ENCODE measurements at places on chromosomes 2 and 18.

GRCh38 chr2:43238176-43238575, 11.8 kb upstream of the ZFP36L2 start:
- no peak for DNase-seq

DNA sequence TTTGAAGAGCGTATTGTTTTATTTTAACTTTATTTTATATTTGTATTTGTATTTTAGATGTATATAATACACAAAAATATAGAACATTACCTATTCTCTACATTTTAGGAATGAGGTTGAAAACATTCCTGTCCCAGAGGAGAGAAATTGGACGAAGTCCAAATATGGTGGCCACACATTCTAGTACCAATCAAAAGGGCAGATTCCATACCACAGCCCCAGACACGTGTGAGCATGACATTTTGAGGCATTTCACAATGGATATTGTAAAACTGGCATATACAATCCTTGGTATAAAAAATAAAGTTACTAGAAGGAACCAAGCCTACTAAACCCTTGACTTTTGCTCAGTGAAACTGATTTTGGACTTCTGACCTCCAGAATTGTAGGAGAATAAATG, 50.6 kb downstream of the C2orf76 start:
- no peak for DNase-seq

GRCh38 chr2:148817210-148817708, 57.8 kb upstream of the KIF5C start:
- DNase-seq: no peak

GRCh38 chr2:19643117-19643518, 258.7 kb downstream of the TTC32 start:
- DNase-seq: no peak

GRCh38 chr2:170925923-170926322, 3.1 kb upstream of the GORASP2 start:
- DNase-seq: no peak

GRCh38 chr2:215836881-215837280, 176.5 kb downstream of the MREG start:
- no peak for DNase-seq

DNA sequence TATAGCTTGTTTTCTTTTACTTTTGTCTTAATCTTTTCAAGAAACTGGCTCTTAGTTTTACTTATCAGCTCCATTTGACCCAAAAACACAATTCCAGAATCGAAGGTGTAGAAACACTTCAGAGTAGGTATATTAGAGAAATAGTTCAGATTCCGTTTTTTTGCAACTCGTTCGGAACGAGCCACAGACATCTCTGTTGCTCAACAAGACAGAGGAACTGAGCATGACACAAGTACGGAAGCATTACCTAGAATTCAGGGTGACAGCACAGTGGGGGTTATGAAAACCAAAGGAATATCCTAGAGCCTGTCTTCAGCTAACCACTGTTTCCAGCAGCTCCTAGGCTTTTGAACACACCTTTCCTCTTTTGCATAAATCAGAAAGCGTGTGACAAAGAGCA, 5.0 kb downstream of the HRH4 start:
- no peak for DNase-seq

DNA sequence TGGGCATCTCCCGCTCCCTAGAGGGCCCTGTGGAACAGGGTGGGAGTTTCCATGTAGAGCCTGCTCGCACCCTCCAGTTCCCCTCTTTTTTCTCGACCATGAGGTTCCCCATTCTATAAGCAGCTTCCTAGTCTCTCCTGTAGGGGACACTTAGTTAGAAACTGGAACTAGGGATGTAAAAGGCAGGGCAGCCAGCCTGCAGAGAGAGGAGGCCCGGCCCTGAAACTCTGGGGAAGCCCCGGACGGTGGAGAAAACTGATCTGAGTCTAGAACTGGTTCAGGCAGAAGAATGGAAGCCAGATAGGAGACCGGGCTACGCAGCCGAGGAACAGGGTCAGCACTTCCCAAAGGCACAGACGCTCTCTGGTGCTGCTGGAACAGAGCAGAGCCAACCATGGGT, 51.6 kb upstream of the ATG16L1 start:
- DNase-seq: no peak

GRCh38 chr2:176851889-176852483, 360.6 kb upstream of the HNRNPA3 start:
- no peak for DNase-seq

GRCh38 chr2:160826496-160826895, 332.9 kb upstream of the RBMS1 start:
- DNase-seq: no peak

DNA sequence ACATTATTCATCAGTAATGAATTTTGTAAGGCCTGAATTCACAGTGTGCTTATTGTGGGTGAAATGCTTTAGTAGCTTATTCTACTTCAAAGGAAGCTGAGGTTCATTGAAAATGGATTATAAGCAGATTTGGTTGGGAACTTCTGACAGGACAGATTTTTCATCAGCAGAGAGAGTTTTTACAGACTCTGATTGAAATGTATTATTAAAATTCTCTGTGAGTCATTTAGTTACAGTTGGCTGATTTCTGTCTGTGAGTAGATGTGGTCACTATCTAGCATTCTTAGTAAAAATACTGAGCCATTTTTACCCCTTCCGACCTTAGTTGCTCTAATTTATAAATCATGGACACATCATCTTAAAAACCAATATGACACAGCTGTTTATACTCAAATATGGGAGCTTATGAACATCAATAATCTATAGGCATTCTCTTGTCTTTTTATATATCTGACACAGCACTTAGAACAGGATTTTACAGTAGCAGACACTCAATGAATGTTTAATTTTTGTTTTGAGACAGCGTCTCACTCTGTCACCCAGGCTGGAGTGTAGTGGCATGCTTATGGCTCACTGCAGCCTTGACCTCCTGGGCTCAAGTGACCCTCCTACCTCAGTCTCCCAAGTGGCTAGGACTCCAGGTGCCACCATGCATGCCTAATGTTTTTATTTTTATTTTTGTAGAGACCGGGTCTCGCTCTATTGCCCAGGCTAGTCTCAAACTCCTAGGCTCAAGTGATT, 239.6 kb downstream of the BABAM2 start:
- no peak for DNase-seq

DNA sequence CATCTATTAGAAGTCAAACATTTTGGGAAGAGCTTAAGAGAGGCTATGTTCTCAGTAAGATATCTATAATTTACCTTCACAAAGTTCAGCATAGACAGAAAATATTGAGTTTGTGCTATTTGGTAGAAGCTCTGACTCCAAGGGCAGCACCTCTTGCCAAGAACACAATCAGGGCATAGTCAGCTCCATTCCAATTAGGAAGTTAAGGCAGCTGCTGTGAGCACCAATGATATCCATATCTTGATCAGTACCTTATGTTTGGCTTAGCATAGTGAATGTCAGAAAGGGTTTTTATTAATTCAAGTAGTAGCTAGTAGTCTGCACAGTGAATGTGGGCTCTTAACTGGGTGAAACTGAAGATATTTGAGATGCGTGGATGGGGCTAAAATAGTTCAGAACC, 86.4 kb upstream of the SPRED2 start:
- DNase-seq: no peak

DNA sequence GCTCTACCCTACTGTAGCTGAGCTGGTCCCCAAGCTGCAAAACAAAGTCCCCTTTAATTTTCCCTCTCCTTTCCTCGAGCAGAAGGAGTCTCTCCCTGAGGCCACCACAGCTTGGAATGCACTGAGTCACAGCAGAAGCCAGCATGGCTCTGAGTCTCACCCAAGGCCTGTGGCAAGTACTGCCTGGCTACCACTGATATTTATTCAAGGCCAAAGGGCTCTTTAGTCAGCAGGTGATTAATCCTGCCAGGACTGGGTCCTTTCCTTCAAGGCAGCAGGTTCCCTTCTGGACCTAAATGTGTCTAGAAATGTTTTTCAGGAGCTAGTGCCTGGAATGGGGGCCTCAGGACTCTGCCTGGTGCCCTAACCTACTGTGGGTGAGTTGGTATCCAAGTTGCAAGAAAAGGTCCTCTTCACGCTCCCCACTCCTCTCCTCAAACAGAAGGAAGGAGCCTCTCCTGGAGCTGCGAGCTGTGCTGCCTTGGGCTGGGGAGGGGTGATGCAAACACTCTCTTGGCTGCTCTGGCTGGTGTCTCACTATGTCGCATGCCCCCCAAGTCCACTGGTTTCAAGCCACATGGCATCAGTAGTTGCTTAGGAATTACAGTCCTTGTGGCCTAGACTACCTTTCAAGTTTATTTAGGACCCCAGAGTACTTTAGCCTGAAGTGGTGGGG, 53.4 kb downstream of the CD28 start:
- no peak for DNase-seq

DNA sequence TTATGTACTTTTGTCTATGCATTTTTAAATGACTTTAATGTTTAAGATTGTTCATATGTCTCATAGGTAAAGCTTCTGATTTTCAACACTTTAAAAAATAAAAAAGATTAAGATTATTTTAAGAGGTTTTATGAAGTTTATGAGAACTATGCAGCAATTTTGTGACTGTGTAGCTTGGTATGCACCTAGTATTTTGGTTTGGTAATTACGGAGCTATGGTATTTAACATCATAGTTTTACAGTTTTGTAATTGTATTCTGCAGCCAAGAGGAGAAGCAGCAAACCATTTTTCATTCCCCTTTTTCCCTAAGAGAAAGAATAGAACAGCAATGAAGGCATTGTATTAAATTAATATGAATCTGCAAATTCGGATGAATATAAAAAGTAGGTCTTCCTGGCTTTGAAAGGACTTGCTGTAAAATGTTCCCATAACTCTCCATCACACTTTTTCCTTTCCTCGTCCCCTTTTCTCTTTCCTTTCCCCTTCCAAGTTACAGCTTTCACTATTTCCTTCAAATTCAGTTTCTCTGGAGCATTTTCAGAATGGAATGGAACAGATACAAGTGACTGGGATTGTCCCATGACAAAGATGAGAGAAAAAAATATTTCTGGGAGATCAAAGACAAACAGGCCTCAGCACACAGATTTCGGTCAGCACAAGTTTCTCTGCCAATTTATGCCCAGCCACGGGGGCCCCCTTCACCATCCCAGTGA, 26.1 kb upstream of the PIEZO2 start:
- no peak for DNase-seq

DNA sequence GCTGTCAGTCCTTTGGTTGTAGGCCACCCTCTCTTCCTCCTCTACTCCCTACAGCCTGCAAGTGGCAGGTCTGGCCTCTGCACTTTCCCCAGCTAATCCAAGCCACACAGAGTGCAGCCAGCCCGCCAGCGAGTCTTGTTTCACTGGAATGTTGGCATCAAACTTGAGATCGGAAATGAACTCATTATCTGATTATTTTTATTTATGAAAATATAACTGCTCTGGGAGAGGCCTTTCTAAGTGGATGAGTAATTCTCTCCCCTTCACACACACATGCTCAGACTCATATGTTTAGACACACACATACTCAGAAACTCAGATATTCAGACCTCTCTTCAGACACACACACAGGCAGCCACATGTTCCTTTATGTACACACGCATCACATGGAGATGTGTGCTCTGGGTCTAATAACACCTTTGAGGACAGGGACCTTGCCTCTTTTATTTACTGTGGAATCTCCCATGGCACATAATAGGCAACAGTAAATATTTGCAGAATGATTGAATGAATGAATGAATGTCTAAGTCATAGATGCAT, 151.3 kb downstream of the ZFP36L2 start:
- DNase-seq: no peak

DNA sequence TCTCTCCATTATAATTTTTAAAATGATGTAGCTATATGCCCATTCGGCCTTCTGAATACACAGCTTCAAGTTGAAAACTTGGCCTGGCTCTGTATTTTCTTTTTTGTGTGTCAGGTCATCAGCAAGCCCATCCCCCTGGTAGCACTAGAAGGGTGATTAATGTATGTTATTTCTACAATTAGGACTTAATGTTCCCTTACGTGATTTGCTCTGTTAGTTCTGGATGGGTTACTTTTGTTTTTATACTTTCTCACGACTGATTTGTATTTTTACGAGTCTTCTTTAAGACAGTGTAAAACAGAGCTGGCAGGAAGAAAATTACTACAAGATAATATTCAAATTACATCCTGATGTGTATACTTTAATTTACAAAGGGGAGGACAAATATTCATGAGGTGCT, 88.4 kb upstream of the RGPD4 start:
- no peak for DNase-seq

DNA sequence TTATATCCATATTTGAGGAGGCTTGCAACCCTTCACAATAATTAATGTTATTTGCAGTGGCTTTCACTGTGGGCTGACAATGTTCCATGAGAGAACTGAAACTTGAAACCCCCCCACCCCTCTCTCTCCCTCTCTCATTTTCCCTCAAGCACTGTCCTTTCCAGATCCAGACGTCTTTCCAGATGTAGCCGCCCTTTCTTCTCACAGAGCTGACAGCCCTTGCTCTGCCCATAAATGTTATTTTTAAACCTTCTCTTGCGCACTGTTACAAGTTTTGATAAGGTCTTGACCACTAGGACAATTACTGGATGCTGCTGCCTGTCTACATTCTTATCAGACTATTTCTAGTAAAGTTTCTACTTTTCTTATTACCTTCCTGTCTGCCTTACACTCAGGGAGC, 91.4 kb upstream of the LINC00305 start:
- DNase-seq: no peak

- no peak for DNase-seq
Observed at GRCh38 chr18:62751341-62751821, 36.0 kb downstream of the PHLPP1 start.

GRCh38 chr2:201777043-201777442, 3.7 kb downstream of the ALS2 start:
- no peak for DNase-seq

DNA sequence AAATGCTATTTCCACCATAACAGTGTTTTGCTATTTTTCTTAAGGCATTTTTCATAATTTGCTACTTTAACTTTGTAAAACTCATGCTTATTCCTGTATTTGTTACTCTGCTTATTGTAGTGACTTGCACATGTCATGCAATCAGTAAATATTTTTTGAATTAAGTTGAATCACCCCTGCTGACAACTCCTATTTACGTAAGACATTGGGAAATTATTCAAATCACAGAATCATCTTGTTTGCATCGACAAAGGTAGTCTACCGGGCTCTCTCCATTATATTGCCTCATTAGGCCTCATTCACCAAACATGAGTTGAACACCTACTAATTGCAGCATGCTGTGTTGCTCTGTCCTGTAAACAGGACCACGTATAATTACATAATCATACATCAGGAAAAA, 478.5 kb upstream of the ZEB2 start:
- no peak for DNase-seq

GRCh38 chr2:189633392-189633811, 27.9 kb upstream of the ASNSD1 start:
- no peak for DNase-seq

DNA sequence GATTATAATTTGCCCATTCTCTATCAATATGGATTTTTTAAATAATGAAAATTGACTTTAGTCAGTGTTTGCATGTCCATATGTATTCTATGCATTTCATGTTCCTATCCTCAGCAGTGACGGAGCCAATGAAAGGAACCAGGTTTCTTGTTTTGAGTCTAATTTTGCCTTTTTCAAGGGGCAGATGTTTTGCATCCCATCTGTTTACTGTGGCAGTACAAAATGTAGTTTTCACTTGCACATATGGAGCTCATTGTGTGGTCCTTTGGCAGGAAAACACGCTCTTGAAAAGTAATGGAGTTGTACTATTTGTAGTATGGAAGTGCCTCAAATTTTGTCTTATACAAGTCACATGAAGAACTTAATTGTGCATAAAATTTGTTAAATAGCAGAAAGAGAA, 127.8 kb downstream of the AGPS start:
- no peak for DNase-seq

Measured in stimulated activated CD4-positive, alpha-beta T cell treated with anti-CD3 and anti-CD28 coated beads, TNF-alpha, amount 100 ng/mL, for 48 hours (primary cell).